IPS DF 19.7 (cell line): ENCODE measurements at places on chromosomes 13 and 19.
A peak's percentile ranks its signal among the peaks of the same experiment; 100 is the strongest.

- DNase-seq, result no peak
Observed at GRCh38 chr19:44344255-44344654, 12.2 kb downstream of the ZNF112 start.

DNA sequence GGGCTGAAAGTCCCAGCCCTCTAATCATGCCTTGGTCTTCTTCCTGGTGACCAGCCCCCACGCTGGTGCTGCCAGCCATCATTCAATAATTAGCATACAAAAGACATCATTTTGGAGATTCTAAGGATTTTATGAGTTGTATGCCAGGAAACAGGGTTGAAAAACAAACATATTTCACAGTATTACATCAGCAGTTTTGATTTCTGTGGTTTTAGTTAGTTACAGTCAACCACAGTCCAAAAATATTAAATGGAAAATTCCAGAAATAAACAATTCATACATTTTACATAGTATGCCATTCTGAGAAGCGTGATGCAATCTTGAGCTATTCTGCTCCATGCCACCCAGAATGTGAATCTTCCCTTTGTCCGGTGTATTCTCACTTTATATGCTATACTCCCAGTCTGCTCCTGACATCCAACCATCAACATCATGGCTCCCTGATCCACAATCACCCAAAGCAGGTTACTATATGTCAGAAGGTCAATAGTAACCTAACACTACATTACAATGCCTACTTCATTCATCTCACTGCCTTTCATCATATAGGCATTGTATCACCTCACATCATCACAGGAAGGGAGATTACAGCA lies 49.2 kb downstream of the STOML3 start:
- DNase-seq, result no peak

- peak; percentile 68 for DNase-seq
Observed at GRCh38 chr19:43463381-43464133, 1.9 kb downstream of the LYPD3 start.

DNA sequence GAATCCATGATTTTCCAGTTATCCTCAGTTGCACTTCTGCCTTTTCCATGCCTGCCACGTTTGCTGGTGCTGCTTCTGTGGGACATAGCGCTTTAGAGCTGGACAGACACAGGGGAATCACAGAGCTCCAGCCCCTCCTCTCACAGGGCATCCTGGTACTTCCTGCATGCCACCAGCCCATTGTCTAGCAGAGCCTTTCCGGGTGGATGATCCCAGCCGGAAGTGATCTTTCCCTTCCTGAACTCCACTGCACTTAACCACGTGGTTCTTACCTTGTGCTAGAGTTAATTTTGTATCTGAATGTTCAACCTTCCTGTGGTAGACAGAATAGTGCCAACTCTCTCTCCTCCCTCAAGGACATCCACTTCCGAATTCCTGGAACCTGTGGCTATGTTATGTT lies 12.6 kb upstream of the OLFM4 start:
- no peak for DNase-seq

GRCh38 chr19:34932494-34932893 lies 5.8 kb downstream of the ZNF30 start:
- DNase-seq, result no peak

DNA sequence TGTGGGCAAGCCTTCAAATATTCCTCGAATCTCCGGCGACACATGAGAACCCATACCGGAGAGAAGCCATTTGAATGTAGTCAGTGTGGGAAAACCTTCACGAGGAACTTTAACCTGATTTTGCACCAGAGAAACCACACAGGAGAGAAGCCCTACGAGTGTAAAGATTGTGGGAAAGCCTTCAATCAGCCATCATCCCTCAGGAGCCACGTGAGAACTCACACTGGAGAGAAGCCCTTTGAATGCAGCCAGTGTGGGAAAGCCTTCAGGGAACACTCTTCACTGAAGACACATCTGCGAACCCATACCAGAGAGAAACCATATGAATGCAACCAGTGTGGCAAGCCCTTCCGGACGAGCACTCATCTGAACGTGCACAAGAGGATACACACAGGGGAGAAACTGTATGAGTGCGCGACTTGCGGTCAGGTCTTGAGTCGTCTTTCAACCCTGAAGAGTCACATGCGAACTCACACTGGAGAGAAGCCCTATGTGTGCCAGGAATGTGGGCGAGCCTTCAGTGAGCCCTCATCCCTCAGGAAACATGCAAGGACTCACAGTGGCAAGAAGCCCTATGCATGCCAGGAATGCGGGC lies 28.8 kb downstream of the ZNF333 start:
- DNase-seq, result no peak

- DNase-seq, result no peak
Observed at GRCh38 chr13:30111810-30112209, 195.5 kb downstream of the KATNAL1 start.

- DNase-seq, result no peak
Observed at GRCh38 chr19:53908106-53908934, 758 bp upstream of the CACNG7 start.

DNA sequence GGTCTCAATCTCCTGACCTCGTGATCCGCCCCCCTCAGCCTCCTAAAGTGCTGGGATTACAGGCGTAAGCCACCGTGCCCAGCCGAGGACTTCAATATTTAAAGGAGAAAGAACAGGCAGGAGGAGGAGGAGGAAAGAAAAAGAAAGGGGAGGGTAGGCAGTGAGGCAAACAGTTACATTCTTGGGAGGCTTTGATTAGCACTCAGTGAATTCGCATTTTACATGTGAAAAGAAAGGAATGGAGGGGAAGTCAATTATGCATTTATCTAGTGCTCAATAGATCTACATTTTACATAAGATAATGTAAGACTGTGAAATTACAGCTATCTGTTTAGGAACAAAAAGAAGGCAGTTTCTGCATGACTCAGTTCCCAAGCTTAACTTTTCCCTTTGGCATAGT lies 30.9 kb upstream of the CXCL17 start:
- peak; percentile 86 for DNase-seq

DNA sequence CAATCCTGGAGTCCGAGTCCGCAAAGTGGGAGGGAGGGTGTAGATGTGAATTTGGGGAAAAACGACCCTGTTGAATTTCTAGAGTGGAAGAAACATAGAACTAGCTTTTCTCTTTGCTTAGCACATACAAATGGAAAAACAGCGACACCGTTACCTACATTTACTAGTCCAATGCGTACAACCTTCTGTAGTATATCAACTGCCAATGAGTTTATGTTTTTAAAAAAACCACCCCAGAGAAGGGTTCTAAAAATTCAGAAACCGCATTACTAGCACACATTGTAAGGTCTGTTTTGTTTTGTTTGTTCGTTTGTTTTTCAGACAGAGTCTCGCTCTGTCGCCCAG lies 332 bp upstream of the SUPT20H start:
- DNase-seq, result no peak

DNA sequence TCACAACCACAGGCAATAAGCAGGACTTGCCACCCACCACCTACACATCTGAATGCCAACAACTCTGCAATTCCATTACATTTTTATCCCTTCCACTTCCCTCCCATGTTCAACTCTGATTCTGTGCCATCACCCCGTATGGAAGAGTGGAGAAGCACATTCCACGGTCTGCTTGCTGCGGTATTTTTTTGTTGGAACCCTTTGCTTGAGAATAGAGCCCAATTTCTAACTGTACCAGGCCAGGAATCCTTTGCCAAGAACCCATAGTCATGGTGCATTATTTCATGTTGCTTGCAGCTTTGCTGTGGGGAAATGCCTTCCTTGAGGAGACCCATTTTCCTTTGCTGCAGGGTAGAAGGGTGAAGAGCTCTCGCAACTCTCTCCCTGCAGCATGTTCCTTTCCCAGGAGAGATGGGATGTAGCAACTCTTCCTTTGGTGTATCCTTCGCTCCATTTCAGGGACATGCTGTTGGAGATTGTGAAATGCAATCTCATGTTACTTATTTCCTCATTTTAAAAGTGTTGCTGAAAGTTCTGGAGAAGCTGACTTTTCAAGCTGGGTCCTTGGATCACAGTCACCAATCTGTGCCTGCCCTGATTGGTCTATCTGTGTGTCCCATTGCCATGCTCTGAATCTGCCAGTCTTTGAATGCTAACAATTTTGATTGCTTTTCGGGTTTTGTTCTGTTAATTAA lies 69.8 kb upstream of the STARD13 start:
- no peak for DNase-seq

DNA sequence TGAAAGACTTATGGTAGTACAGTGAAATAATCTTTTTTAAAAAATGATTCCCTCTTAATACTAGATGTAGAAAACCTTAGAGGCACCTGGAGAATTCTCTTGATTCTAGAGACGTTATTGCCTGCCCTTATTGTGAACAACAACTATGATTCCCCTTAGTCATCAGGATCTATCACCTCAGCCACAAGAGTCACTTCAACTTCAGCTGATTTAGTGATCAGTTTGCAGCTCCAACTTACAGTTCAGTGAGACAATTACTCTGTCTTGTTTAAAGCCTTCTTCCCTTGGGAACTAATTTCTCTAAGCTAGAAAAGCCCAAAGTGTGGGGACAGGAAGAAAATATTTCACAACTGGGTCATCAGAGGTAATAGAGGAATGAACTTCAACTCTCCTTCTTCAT lies 254.3 kb upstream of the SLITRK1 start:
- DNase-seq, result no peak

DNA sequence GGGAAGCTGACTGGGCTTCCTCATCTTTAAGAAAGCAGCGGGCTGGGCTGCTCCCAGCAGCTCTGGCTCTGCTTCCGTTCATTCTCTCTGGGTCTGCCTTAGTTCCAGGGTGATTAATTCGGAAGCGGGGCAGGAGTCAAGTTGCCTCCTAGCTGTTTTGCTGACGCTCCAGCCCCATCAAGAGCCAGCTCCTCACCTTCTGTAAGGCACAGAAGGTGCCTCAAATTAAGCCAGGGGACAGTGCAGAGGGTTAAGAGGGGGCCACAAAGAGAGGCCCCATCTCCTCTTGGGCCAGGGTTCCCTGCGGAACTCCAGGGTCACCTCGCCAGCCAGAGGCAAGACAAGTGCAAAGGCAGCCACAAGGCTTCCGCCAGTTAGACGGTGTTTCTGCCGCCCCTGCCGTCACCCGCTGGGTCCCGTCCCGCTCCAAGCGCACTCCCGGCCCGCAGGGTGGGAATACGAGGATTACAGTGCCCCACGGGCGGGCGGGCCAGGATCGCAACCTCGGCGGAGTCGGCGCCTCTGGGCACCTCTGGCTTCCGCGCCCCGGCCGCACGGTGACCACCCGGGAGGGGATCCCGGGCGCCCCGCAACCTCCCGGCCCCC lies 508 bp downstream of the SLC15A1 start:
- DNase-seq, result no peak

DNA sequence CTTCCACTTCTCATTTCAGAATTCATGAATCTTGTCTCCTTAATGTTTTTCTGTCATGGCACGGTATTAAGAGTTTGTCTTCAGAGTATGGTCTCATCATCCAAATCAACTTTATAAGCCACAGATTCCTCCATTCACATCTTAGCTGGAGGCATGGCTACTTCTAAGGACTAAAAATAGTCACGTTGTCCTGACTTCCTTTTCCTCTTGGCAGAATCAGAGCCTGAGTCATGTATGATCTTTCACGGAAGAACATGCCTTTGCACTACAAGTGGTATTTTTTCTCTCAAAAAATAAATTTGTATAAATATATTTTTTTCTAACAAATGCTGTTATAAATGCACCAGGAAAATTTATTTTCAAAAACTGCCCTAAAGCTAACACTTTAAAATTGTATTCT lies 71.4 kb downstream of the ALOX5AP start:
- no peak for DNase-seq

GRCh38 chr19:16561382-16561781 lies 10.8 kb downstream of the SLC35E1 start:
- no peak for DNase-seq

DNA sequence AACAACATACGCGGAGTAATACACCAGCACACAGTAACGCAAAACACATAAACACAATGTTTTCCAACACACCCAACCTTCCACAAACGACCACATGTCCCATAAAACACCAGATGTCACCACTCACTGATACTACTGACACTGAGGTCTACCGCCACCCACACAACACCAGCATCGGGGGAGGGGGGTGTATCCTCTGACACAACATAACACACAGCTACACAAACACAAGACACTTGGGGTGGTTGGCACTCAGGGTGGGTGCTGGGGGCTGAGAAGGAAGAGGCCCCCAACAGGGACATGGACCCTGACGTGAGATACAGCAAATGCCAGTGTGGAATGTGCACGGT lies 1.5 kb upstream of the KCNN4 start:
- no peak for DNase-seq

- DNase-seq, result no peak
Observed at GRCh38 chr19:45793876-45794275, 1.2 kb upstream of the DMWD start.

DNA sequence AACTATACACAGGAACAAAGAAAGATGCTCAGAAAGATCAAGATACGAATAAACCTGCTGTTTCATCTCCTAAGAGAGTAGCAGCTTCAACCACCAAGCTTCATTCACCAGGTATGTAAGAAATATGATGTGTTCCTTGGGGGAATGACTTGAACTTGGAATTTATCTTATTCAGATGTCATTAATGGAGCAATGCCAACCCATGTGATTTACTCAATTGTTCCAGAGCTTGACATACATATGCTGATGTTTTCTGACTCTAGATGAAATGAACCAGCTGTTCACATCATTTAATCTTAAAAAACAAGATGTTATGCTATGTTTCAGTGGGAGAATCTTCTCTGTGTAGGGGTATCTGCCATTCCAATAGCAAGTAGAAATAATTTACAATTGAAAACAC lies 270.9 kb downstream of the SLC7A1 start:
- DNase-seq, result no peak

DNA sequence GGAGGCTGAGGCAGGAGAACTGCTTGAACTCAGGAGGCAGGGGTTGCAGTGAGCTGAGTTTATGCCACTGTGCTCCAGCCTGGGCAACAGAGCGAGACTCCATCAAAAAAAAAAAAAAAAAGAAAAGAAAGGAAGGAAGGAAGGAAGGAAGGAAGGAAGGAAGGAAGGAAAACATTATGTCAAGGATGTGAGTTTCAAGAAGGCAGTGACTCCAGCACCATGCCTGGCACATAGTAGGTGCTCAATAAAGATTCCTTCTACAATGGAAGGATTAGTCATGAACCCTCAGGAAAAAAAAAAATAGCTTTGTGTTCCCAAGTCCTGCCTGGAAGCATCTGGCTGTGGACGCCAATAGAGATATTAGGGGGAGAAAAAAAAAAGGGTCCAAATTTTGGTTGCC lies 10.1 kb upstream of the ZNRF4 start:
- DNase-seq, result no peak

- no peak for DNase-seq
Observed at GRCh38 chr13:26742691-26743358, 17.8 kb downstream of the GPR12 start.

- DNase-seq, result no peak
Observed at GRCh38 chr13:73035660-73036059, 23.1 kb upstream of the KLF5 start.

- DNase-seq, result no peak
Observed at GRCh38 chr19:11505504-11506100, at the start of gene ZNF653. Gene ZNF653, minus strand, starts transcription at chr19:11505839. Its CDS starts 53 bp downstream, at chr19:11505786.
